GM12891 (cell line): ENCODE measurements at places on chromosomes 7 and 10.

DNA sequence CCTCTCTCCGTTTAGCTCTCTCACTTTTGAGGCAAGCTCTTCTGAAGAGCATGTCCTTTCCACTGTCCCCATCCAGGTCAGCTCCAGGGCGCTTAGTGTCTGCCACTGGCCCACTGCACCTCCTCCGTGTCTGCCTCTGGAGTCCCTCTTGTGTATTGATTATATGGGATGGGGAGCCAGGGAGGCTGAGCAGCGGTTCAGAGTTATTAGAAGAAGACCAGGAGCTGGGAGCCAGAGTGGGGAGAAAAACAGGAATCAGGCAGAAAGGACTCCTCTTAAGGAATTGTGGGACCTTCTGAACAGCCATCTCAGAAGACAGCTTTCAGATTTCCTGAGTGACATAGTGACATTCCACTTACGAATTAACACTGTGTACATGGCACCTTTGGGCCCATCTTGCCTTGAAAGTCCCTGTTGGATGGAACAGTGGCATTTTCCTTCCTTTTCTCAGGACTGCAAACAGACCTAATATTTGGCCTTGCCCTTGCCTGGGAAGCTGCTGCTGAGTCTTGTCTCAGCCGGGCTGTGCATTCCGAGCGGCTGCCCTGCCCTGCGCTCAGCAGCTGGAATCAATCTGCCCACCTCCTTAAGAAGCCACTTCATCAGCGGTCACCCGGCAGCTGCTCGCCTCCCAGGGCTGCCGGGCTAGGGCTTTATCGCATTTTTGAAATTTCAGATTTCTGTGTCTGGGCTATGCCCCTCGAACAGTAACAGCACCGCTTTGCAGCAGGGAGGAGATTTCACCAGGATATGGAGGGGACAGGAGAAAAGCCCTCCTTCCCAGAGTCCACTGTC, 81.1 kb upstream of the PRKG1 start:
- no peak for DNase-seq

- no peak for DNase-seq
Observed at GRCh38 chr7:92758796-92759431, 77.5 kb downstream of the CDK6 start.

GRCh38 chr10:92702301-92702916, 12.7 kb downstream of the HHEX start:
- DNase-seq = no peak

GRCh38 chr10:128059266-128059981, 66.8 kb downstream of the MKI67 start:
- DNase-seq = no peak

- no peak for DNase-seq
Observed at GRCh38 chr10:30080161-30080560, 20.8 kb upstream of the JCAD start.

DNA sequence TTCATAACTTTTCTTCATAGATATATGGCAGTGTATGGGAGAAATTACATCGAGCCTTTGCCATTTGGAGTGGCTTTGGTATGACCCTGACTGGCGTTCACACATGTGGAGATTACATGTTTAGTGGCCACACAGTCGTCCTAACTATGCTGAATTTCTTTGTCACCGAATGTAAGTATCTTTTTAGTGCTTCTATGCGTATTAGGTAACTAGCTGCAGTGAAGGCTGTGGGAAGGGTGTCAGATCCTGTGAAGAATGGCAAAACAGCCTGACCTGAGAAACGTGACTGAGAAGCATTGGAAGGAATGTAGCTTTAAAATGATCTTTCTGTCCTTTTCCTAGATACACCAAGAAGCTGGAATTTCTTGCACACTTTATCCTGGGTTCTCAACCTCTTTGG, 34.5 kb upstream of the VDAC2 start:
- DNase-seq = no peak

DNA sequence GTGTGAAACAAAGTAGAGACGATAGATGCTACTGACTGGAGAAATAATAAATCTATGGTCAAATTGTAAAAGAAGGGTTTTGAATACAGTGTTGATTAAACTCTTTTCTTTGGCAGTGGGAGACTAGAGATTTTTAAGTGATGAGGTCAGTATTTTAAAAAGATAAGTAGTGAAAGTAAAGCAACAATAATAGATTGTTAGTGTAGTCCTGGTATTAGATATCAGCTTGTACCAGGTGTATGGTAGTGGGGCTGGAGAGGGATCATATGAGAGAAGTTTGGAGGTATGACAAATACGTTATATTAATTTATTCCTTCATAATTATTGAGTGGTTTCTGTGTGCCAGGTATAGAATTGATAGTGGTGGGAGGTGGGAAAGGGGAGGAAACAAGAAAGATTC, 25.2 kb downstream of the PHTF2 start:
- DNase-seq = no peak

- no peak for DNase-seq
Observed at GRCh38 chr7:3399858-3400257, 98.8 kb downstream of the SDK1 start.

DNA sequence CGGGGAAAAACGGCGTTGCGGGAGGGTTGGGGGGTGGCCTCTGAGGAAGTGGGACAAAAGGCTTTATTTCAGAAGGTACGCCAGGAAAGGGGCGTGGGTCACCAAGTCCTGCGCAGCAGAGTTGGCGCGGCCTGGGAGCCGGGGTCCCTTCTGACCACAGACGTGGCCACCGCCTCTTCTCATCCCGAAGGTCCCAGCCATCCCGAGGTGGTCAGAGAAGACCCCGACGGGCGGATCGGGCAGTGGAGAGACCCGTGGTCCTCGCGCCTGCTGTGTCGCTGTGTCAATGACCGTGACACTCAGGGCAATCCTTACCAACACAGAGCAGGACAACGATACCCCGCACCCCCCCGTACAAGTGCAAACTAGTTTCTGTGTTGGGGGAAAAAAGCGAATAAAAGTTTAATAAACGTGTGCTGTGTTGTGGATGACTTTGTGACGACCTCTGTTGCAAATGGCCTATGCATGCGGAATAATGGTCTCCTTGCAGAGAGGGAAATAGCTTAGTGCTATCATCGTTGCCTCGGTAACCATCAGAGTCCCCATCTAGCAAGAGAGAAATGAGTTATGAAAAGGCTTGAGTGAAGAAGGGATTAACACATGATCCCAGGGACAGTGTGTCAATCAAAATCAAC, 19.4 kb upstream of the GATA3 start:
- no peak for DNase-seq

DNA sequence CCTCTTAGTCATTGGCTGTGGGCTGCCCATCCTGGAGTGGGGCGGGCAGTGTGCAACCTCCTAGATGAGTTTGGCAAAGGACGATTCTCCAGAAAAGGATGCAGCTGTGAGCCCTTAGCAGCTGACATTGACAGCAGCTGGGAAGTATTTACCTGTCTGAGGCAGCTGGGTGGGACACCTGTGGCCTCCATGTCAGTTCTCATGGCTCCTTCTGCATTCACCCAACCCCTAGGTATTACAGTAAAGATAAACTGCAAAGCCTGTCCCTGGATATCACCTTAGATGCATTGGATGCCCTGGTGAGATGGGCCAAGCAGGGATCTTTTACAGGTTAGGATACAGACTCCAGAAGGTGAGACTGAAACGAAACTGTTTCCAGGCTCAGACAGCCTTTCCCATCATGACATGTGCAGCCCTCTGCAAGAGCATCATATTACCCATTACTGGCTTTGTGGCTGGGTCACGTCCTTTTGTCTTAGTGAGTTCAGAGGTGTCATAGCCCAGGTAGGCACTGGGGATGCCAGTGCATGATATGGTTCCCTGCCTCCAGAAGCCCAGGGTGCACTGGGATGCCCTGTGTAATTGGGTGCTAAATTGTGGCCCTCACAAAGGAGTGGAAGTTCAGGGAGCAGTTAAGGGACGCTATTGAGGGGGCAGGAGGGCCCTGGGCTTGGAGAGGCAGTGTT, 28.9 kb downstream of the MINDY4 start:
- DNase-seq = no peak

DNA sequence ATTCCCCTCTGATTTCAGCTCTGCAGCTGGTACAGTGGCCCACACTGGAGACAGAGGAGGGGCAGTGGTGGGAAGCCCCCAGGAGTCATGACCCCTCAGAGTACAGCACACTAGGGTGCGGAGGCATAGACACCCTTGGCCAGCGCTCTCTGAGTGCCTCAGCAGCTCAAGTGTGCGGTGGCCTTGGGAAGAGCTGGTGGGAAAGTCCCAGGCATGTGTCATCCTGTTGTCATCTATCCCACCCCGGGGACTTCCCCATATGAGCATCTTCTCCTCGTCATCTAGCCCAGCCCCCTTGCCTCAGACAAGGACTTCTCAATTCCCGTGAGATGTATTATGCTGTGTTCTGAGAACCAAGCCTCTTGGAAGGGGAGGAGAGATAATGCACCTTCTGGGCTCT, 15.6 kb upstream of the PPIF start:
- DNase-seq = no peak

DNA sequence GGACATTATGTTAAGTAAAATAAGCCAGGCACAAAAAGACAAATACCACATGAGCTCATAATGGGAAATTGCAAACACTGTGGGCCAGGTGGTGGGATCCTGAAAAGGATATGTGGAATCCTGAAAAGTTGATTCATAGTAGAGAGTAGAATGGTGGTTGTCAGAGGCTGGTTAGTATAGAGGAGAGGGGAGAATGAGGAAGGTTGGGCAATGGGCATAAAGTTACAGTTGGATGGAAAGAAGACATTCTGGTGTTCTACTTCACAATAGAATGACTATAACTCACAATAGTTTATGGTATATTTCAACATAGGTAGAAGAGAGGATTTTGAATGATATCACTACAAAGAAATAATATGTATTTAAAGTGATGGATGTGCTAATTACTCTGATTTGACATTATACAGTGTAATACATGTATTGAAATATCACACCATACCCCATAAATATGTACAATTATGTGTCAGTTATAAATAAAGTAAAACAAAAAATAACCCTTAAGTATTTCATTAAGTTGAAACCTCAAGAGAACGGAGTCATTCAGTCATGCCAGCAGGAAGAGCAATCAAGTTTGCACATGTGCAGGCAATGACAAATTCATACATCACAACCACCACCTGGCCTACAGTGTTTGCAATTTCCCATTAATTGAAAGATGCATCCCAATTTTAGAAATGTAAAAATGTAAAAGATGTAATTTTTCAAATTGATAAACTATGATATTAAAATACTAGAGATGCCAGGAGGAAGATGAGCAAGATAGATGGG, 156.7 kb downstream of the MAGI2 start:
- DNase-seq = no peak

DNA sequence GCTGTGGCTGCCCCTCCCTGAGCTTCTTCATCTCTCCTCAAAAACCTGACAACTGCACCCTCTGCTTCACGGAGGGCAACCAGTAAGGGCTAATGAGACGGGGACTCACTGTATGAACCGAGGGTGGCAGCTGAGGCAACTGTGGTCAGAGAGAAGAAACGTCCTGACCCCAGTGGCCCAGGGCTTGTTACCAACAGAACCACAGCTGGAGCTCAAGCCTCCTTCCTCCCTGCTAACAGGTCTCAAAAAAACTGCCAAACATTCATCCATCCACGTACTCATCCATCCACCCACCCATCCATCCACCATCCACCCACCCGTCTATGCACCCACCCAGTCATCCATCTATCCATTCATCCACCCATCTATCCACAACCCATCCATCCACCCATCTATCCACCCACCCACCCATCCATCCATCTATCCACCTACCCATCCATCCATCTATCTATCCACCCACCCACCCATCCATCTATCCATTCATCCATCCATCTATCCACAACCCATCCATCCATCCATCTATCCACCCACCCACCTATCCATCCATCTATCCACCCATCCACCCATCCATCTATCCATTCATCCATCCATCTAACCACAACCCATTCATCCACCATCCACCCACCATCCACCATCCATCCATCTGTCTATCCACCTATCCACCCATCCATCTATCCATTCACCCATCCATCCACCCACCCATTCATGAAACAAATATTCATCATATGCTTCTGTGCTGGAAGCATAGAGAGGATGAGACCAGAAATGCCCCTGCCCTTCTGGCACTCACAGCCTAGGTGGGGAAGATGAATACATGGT, 111.7 kb downstream of the PDGFA start:
- DNase-seq = no peak

DNA sequence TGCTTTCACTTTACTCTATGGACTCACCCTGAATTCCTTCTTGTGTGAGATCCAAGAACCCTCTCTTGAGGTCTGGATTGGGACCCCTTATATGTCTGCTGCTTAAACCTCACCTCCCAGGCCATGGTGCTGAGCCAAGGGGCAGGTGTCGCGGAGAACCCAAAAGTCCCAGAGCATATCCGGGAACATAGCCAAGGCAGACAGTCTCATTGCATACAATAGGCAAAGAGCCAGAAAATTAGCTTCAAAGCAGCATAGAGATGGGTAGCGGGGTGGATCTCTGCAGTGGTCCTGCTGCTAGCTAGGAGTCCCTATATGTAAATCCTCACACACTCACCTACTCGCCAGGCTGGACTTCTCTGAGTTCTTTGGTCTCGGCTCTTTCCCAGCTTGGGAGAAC, 5.5 kb downstream of the CCL24 start:
- no peak for DNase-seq

GRCh38 chr10:56505555-56505954, 144.5 kb upstream of the ZWINT start:
- no peak for DNase-seq

DNA sequence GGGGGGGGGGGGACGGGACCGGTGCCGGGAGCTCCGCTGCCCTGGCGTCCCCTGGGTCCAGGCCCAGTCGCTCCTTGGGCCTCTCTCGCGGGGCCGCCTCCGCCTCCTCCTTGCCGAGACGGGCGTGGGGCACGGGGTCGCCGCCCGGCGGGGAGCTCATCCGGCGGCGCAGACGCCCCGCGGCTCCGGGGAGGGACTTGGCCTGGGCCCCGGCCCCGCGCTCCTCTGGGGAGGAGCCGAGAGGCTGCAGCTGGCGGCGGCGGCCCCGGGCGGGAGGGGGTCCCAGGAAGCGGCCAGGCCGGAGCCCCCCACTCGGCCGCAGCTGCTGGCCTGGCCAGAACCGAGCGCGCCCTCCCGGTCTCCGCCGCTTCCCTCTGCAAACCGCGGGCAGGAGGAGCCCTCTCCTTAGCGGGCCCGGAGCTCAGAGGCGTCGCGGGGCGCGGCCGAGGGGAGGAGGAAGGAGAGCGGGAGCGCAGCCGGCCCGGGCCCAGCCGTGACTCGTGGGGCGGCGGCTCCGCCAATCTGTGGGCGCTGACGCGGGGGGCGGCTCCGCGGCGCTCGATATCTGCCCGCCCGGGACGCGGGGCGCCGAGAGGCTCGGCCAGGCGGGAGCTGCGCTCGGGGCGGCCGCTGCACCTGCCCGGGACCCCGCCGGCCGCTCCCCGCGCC, at the start of gene FAM20C:
TSS of gene FAM20C (plus strand) at position 591 of the 669 bp plus-strand sequence. CDS start 629 bp downstream, outside the sequence.
- DNase-seq = peak; percentile 53

DNA sequence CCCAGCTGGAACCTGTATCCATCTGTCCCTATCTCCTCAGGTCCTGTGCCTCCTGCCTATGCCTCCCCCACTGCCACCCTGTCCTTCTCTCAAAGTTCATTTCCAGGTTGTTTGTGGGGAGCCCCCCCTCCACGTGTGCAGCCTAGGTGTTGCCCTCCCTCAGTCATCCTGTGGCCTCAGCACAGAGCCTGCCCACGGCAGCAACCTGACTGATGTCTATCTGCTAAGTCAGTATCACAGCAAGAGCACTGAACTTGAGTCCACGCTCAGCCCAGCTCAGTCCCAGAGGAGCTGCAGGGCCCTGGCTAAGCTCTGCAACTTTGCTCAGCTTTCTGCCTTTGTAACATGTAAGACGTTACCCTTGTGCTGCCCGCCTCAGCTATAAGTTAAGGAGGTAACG, 28.7 kb downstream of the FAM53B start:
- no peak for DNase-seq

GRCh38 chr10:133388973-133389818, 4.8 kb upstream of the MTG1 start:
- peak; percentile 75 for DNase-seq

- no peak for DNase-seq
Observed at GRCh38 chr10:43251419-43252165, 15.3 kb downstream of the RASGEF1A start.

- no peak for DNase-seq
Observed at GRCh38 chr7:95476904-95477594, 8.7 kb upstream of the ASB4 start.
